ENCODE measurements at places on chromosomes 12 and 14. TPM values are rescaled to one million over a fixed set of nuclear protein-coding genes. Genes with fewer than 3 reads are reported as not detected.

GRCh38 chr14:23209651-23210423 is 26.4 kb upstream of the SLC7A8 start:
- no peak for DNase-seq

GRCh38 chr14:74444866-74445265 is 18.9 kb upstream of the SYNDIG1L start:
- no peak for DNase-seq

GRCh38 chr14:65279958-65280357 is 132.6 kb upstream of the FUT8 start:
- DNase-seq = no peak

The TESPA1 gene
- total RNA-seq = 0.59 TPM

DNA sequence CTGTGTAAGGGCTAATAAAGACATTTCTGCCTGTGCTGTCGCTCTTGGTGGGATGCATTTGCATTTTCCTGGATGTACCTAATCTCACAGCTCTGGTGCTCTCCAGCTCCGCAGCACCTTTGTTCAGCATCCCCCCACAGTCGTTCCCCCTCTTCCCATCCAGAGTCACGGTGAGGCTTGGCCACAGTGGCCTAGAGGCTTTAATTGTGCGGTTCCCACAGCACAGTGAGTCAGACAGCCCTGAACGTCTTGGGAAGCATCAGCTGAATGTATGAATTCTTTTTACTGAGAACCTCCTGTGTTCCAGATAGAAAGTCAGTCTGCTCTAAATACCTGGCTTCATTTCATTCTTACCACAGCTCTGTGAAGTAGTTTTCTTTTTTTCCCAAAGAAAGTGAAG is 28.7 kb downstream of the MLXIP start:
- DNase-seq = peak; percentile 17

DNA sequence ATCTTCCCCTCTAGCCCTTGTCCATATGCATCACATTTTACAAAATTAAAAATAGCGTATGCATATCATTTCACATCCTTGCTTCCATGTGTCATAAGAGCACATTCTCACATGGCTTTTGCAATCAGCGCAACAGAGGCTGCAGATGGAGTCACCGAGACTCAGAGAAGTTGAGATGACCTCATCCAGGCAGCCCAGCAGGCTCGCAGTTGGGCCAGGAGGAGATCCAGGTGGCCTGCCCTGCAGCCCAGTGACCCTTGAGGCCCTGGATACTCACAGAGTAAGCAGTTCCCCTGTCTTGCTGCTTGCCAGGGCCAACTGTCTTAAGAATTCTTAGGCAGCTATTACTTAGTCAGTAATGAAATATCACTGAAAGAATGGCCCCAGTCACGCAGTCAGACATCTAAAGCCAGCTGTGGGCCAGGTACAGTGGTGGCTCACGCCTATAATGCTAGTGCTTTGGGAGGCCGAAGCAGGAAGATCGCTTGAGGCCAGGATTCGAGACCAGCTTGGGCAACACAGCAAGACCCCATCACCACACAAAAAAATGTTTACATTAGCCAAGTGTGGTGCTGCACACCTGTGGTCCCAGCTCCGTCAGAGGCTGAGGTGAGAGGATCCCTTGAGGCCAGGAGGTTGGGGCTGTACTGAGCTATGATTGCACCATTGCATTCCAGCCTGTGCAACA is 9.1 kb downstream of the CAMKK2 start:
- peak; percentile 35 for DNase-seq

GRCh38 chr14:55731881-55732498 is 152.0 kb downstream of the KTN1 start:
- DNase-seq = no peak

The INSM2 gene
- total RNA-seq = not detected

Measured in Right ventricle myocardium superior (tissue), 1 donor.